ENCODE measurements at places on chromosomes 7 and 10.

DNA sequence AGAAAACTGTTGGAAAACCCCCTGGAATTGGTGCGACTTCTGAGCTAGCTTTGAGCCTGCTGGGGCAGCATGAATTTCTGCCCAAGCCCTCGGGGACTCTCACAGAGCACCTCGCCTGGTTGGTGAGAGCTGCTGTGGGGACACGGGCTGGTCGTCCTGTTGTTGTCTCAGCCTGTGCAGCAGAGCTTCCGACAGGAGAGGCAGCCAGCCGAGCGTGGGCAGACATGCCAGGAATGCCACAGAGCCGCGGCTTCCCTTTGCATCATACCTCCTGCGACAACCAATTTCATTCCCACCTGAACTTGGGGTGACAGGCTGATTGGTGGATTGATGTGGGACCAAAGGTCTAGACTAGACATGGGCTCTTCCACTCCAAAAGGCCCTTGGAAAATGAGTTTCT, 60.2 kb upstream of the NRBF2 start:
- DNase-seq: no peak

DNA sequence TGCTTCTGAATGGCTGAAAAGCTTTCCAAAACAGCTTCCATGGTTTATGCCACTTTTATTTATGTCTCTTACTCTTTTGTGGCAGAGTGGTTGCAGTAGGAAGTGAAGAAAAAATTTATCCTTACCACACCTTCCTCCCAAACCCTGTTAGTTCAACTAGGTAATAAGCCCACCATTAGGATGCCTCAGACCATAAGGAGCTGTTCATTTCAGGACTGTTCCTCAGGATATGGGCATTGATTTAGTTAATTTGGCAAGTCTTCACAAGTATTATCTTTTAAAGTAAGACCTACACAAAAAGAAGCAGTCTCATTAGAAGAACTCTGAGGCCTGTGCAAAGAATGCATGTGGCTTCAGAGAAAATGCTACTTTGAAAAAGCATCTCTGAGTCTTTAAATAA, 82.9 kb upstream of the PDLIM1 start:
- DNase-seq: no peak

DNA sequence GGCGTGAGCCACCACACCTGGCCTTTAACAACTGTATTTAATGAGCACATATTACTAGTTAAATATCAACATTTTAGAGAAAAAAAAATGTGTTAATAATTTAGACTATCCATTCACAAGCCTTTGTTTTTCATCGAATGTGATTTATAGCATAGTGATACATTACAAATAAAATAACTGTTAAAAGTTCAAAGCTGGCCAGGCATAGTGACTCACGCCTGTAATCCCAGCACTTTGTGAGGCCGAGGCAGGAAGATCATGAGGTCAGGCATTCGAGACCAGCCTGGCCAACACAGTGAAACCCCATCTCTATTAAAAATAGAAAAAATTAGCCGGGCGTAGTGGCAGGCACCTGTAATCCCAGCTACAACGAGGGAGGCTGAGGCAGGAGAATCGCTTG, 72.7 kb downstream of the HACD1 start:
- no peak for DNase-seq

- no peak for DNase-seq
These were observed 192.3 kb downstream of the FGFR2 start for GRCh38 chr10:121405953-121406352.

DNA sequence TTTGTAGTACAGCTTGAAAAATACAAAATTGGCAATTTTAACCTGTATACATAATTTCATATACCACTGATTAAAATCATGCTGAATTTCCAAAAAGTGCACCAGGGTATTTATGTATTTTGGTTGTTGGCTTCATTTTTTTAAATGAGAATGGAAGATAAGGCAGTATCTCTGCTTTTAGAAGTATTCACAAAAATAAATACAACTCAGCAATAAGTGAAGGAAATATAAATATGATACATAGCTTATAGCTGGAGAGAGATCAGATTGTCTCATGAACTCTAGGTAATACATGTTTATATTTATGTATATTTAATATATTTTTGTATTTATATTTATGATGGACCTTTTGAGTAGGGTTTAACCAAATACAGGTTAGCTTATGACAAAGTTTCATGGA, 81.0 kb downstream of the KMT2E start:
- no peak for DNase-seq

DNA sequence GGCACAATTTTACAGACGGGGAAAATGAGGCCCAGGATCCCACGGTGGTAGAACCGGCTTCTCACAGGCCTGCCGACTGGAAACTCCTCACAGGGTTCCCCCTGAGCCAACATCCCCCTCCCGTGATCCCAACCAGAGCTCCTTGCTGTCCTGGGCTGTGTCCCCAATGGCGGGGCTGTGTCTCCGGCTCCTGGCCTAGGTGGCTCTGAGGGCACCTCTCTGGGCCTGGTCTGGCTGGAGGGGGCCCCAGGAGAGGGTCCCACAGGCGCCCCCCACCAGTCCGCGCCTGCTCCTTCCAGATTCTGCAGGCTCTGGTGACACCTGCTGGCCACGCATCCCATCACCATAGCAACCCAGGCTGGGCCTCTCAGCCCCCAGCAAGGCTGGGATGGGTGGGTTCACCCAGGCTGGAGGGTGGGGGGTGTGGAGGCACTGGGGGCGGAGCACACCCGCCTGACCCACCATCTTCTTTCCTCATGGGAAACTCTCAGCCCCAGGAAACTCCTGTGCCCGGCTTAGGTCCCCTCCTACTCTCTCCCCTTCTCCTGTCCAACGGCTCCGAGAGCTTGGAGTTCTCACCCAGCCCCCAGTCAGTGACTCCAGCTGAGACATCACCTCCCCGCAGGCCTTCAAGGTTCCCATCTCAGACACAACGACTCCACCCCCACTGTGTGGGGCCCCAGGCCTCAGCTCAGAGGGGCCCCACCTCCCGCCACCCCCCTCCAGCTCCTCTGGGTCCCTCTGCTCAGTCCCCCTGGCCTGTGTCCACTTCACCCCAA, 27.1 kb upstream of the TNRC18 start:
- peak; percentile 19 for DNase-seq

DNA sequence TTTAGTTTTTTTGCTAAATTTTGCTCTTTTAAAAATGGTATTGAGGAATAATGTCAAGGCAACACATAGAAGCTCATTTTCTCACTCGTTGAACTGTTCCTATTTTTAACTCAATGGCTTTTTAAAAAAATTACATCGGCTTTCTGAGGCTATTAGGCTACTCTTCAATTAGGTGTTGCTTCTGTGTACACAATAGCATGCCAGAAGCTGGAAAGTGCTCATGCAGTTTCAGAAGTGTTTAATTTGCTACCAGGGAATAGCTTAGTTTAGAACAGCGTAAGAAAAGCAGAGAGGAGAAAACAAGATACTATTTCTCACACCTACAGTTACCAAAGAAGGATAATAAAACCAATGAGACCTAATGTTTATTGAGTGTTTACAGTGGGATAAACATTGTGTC, 157.4 kb downstream of the NXPH1 start:
- DNase-seq: no peak

DNA sequence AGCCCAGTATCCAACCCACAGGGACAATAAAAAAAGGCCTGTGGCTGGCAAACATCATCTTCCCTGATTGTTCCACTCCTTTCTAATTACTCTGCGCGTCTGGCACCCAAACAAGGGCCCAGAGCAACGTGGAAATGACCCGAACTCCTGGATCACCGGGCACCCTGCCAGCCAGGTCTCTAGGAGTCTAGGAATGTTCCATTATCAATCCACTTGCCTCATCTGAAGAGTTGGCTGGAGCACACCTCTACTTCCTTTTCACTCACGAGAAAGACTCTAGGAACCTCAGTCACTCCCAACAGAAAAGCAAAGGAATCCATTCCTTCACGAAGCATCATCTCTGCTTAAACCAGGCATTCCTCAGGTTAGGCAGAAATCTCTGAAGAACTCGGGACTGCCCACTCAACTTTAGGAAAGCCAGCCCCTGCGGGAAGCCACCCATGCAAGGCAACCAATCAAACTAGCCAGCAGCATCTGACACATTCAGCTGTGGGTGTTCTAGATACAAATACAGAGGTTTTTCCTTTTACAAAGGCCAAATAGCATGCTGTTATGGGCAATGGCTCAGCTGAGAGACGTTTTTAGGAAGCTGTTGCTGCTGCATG, 37.7 kb downstream of the ATXN7L1 start:
- DNase-seq: no peak

- DNase-seq: no peak
These were observed 21.6 kb upstream of the UNCX start for GRCh38 chr7:1210979-1211608.

GRCh38 chr7:157799076-157799685, 462.4 kb downstream of the DNAJB6 start:
- no peak for DNase-seq

- no peak for DNase-seq
These were observed 28.7 kb downstream of the PDZD8 start for GRCh38 chr10:117346574-117346973.

DNA sequence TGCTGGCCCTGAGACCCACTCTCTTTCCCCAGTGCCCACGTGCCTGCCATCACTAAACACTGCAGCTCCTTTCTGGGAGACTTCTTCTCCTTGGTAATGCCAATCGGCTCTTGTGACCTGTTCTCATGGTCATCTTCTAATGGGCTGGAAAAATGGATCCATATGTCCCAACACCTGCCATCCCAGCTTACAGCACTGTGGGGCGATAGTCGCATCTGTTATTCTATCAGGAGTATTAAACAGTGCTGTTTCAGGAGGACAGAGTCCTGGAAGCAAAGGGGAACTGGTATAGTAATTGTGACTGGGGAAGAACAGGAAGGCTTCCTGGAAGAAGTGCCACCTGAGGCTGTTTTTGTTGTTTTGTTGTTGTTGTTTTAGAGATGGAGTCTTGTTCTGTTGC, 411.2 kb downstream of the GLRX3 start:
- no peak for DNase-seq

- DNase-seq: no peak
These were observed 11.3 kb downstream of the ASB13 start for GRCh38 chr10:5655121-5655520.

- no peak for DNase-seq
These were observed 17.3 kb upstream of the HBP1 start for GRCh38 chr7:107151538-107151937.

- no peak for DNase-seq
These were observed 606.0 kb downstream of the ARL4A start for GRCh38 chr7:13293264-13294002.

- no peak for DNase-seq
These were observed 67.5 kb downstream of the NT5C2 start for GRCh38 chr10:103125323-103126267.

- no peak for DNase-seq
These were observed 45.7 kb downstream of the BEND7 start for GRCh38 chr10:13483073-13483472.

GRCh38 chr10:17038627-17039026, 91.0 kb downstream of the CUBN start:
- no peak for DNase-seq

DNA sequence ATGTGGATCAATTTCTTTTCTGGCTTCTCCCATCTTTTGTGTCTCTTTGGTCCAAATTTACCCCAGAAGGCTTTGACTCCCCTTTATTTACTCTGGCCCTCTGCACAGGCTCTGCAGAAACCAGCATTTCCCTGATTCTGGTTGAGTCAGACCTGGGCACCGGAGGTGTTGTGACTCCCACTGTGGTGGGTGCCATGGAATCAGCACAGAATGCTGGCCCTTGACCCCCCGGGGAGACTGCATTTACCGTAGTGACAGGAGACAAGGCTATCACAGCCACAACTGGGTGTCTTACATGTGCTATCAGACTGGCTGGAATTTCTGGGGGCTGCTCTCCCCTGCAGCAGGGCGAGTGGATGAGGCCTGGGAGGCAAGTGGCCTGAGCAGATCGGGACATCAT, 37.6 kb downstream of the PLXDC2 start:
- no peak for DNase-seq

- no peak for DNase-seq
These were observed 55.2 kb upstream of the CCAR1 start for GRCh38 chr10:68665841-68666240.

GRCh38 chr7:130270947-130271800, 4.5 kb downstream of the CPA2 start:
- DNase-seq: no peak

- DNase-seq: no peak
These were observed 337 bp upstream of the CCDC3 start for GRCh38 chr10:13001887-13002212.

GRCh38 chr10:62308101-62308500, 39.5 kb upstream of the RTKN2 start:
- no peak for DNase-seq

GRCh38 chr7:33509206-33509605, 379.8 kb downstream of the BBS9 start:
- no peak for DNase-seq

GRCh38 chr7:4077980-4078379, 604.1 kb upstream of the FOXK1 start:
- DNase-seq: no peak

GRCh38 chr7:158583810-158584209, 3.8 kb downstream of the PTPRN2 start:
- DNase-seq: no peak

GRCh38 chr7:68143345-68143744, 1146.7 kb downstream of the TYW1 start:
- no peak for DNase-seq

GRCh38 chr10:122054048-122055025, 65.4 kb downstream of the TACC2 start:
- no peak for DNase-seq

DNA sequence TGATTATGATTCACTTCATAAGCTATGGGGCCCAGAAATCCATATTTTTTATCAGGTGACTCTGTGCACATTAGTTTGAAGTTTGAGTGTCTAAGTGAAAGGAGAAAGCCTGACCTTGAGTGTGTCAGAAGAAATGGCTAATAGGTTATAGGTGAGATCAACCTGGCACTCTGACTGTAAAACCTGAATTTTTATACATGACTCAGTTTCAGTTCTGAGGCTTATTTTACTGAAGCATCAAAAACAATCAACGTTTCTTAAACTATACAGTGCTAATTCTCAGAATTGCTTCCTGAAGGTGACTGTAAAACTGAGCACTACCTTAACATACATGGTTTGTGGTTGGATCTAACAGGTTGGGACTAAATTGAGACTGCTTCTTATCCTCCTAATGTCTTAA, 159.4 kb upstream of the AHR start:
- DNase-seq: peak; percentile 85

GRCh38 chr10:63757067-63757466, 235.9 kb downstream of the REEP3 start:
- no peak for DNase-seq

DNA sequence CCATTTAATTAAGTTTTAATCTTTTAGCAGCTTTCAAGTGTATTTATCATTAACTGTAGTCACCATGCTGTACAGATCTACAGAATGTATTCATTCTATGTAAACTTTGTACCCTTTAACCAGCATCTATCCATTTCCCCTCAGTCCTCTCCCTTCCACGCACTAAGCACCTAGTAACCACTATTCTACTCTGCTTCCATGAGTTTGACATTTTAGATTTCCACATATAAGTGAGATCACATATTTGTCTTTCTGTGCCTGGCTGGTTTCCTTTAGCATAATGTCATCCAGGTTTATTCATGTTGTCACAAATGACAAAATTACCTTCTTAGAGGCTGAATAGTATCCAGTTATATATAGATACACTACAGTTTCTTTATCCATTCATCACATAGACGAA, 79.7 kb downstream of the BTAF1 start:
- DNase-seq: no peak

All from CD4-positive, alpha-beta T cell treated with Interleukin-4 for 4 hours (primary cell).